Adrenal gland (tissue), 19 donors: ENCODE measurements at places on chromosomes 13 and 19. TPM values are rescaled to one million over a fixed set of nuclear protein-coding genes. Genes with fewer than 3 reads are reported as not detected.

DNA sequence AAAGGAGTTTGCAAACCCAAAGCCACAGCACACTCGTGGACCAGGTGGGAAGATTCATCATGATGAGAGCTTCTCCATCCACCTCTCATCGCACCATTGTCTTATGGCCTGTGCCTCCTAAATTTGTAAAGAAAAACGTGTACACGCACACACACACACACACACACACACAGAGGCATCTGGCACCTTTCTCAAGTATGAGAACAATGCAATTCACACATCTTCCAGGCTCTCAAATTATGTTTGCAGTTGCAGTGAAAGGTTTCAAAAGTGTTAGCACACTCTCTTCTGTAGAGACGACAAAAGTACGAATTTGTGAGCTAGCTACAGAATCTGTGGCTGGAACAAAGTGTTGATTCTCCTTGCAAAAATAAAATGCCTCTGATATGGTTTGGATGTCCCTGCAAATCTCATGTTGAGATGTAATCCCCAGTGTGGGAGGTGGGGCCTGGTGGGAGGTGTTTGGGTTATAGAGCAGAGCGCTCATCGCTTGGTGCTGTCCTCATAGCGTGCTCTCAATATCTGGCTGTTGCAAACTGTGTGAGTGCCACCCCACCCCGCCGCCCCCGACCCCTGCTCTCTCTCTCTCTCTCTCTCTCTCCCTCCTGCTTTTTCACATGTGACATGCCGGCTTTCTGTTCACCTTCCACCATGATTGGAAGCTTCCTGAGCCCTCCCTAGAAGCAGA is 21.8 kb upstream of the RAB20 start:
- DNase-seq: no peak

SPINT2 gene
- total RNA-seq: 38.1 TPM

DNA sequence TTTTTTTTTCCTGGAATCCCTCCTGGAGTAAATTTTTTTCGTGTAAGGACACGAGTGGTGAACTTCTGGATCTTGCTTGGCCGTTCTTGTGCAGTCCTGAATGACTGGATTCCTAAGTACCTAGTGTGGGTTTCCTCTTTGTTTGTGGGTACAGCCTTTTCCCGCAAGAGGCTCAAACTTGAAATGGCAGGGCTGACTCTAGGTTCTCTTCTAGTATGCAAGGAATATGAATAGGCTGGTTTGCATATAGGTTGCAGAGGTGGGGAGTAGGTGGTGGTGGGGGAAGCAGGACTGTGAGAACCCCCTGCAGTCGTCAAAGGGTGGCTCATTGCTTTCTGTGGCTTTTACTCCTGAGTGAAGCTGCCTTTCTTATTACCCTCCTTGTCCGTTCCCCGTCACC is 13.6 kb downstream of the UBAC2 start:
- no peak for DNase-seq

DNA sequence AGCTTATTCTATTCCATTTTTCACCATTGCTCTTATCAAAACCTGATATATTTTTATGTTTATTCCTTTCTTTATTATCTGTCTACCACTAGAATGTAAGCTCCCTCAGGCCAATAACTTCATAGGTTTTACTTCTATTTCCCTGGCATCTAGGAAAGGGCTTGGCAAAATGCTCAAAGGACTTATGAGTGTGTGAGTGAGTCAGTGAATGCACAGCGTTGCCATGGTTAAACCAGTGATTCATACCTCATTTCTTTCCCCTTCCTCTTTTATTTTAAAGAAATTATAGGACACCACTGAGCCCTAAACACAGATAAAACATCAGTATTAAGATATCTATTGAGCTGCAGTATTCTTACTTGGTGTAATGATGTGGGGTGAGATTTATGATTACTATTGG is 162.1 kb downstream of the GPC6 start:
- no peak for DNase-seq

DNA sequence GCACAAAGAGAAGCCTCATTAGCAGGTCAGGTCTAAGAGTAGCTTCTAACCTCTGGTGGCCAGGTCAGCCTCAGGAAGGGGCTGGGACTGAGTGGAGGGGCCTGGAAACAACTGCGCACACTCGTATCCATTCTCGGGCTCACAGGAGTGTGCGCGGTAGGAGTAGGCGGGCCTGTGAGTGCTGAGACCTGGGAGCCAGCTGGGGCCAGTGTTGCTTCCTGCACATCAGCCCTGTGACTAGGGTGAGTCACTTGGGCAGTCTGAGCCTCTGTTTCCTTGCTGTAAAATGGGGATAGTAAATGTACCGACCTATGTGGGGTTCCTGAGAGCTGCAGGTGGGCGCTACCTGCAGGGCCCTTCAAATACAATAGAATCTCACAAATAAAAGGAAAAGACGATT is 26.9 kb downstream of the SIN3B start:
- DNase-seq: no peak
